Activated T-helper 1 cell treated with anti-CD3 and anti-CD28 coated beads, Interleukin-12 subunit alpha, Interleukin-12 subunit beta, Interleukin-2, Interleukin-4 antibody, amounts not matched to agents 30 ng/mL and 10 ng/mL and 1 ng/mL, durations not matched to agents 14 hours and 24 hours and 36 hours (primary cell): ENCODE measurements at places on chromosomes 7 and 10. TPM values are rescaled to one million over a fixed set of nuclear protein-coding genes. Genes with fewer than 3 reads are reported as not detected.

DNA sequence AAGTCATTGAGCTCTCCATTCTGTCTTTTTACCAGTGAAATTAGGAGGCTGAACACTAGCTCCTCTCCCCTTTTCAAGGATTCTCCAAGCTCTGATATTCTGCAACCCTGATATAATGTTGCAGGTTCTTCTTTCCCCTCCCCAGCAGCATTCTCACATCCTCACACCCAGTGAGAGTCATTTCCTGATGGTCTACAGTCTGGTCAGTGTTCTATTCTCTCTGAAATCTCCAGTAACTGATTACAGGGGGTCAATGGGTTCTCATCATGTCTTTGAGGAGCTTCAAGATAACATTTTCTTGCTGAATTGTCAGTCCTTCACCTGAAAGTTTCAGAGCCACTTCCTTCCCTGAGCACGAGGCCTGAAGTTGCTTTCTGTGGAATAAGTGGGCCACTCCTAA, 299.4 kb downstream of the PTEN start:
- DNase-seq, result no peak

- DNase-seq, result no peak
Measured at GRCh38 chr10:84244651-84245270, at the start of gene RGR. RGR (plus strand) TSS chr10:84245053; CDS start chr10:84245091, 38 bp downstream.

DNA sequence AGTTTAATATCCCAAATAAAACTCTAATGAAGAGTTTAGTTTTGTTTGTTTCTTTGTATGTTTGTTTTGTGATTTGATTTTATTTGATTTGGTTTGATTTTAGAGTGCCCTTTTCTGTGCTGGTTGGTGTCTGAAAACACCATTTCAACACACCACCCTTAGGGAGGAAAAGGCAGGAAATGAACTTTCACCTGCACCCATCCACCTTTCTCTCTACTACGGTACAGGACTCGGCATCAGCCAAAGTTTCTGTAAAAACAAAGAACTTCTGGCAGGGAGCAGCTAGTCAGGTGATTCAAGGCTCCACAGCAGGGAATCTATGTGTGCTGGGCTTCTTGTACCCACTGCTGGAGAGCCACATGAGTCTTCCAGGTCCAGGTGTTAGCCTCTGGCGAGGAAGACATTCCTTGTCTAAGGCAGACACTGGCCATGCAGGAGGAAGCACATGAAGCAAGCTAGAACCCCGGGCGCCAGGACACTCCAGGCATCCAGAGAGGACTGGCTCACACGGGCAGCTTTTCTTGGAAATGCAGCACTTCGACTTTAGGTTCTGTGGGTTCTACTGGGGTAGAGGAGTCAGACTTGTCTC, 22.1 kb upstream of the STK17A start:
- no peak for DNase-seq

DNA sequence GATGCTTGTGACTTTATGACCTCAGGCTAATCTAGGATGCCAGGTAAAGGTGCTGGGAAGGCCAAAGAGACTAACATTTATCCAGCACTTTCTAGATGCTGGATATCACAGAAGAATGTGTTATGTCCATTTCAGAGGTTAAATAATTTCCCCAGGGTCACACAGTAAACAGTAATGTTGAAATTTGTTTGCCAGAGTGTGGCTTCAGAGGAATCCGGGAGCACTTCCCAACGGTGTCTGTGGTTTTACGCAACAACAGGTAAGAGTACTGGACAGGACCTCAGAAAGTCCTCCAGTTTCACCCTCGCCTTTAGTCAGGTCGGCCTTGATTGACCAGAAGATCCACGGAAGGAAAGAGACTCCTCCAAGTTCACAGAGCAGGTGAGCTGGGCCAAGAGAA, 1.7 kb downstream of the SHTN1 start:
- no peak for DNase-seq

DNA sequence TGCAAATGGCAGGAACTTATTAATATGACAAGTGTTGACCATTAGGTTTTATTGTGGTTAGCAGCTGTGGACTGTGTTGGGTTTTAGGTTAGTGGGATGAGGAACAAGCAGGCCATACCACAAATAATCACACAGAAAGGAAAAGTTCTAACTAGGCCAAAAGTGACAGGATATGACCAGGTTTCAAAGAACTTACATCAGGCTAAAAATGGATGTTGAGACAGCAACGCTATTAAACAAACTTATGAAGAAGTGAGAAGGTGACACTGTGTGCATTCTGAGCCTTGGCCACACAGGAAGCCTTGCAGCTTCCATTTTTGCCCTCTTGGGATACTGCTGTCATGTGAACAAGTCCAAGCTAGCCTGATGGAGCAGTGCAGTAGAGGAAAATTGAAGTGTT, 568.8 kb downstream of the HTR7 start:
- DNase-seq, result no peak

- no peak for DNase-seq
Measured at GRCh38 chr7:27241189-27242056, 1.2 kb upstream of the EVX1 start.

The ADAM12 gene
- total RNA-seq, result not detected in 2 replicates

- DNase-seq, result no peak
Measured at GRCh38 chr10:87734987-87735827, 75.5 kb downstream of the PAPSS2 start.

GRCh38 chr7:90383422-90383821, 19.8 kb upstream of the CLDN12 start:
- no peak for DNase-seq

- DNase-seq, result no peak
Measured at GRCh38 chr10:97687785-97688781, 1.0 kb upstream of the AVPI1 start.

- no peak for DNase-seq
Measured at GRCh38 chr7:92137557-92137956, 3.3 kb upstream of the CYP51A1 start.

GRCh38 chr7:7769710-7770627, 51.6 kb upstream of the RPA3 start:
- DNase-seq, result no peak

The IFIT3 gene
- 0.83 and 0.91 TPM in 2 replicates for total RNA-seq

The SPAM1 gene
- not detected in 2 replicates for total RNA-seq

DNA sequence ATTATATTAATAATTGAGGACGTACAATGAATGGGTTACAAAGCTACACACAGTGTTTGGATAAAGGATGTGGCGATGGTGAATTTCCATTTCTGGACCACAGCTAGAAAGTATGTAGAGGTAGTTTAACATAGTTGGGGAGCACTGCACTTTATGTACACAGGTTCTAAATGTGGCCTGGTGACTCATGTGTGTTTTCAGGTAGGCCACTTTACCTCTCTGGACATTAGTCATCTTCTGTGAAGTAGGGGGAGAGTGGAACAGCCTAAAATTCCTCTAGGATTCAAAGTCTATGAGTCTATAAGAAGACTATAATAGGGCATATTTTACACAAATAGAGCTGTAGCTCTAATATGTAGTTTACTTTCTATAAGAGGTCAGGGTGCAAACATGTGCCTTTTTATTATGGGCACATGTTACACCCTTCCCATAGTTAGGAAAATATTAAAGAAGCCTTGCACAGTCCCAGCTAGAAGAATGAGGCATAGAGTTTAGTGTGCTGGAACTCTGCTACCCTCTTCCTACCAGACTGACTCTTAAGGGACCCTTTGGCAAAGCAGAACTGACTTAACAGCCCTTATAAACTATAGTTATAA, 594.9 kb downstream of the LRMDA start:
- no peak for DNase-seq

- DNase-seq, result no peak
Measured at GRCh38 chr10:3104251-3104918, 37.0 kb downstream of the PFKP start.

The DLX6 gene
- total RNA-seq, result not detected in 2 replicates

DNA sequence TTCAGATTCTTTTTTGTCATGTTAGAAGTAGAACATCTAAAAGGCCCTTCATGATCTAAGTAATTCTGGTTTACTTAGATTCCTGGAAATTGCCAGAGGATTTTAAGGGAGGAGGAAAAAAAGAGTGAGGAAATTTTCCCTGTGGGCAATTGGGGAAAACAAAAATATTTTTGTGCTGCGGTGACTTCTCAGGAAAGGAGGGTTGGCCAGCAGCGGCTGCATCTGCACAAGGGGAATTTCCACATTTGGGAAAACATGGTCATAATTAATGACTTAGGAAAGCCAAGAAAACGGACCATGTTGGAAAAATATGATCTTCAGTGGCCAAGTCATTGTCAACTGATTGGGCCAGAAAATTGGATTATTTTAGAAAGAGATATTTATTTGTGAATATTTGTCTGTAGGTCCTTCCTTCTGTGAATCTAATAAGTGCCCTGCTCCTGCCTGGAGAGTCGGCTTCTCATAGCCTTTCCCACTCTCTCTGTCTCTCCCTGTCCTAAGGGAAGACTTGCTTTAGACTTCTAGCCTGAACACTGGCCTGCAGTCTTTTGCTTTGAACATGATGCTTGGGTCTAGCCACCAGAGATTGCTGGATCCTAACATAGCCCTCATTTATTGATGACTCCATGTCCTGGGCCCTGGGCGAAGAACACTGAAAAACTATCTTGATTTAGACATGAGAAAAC, 124.2 kb upstream of the MKLN1 start:
- DNase-seq, result no peak

GRCh38 chr7:99918959-99919813, at the start of gene TRIM4:
TRIM4 (minus strand) TSS chr7:99919530; CDS start chr7:99919401, 129 bp downstream.
- peak; percentile 92 for DNase-seq

The LAMB1 gene
- total RNA-seq, result not detected in 2 replicates

The CASTOR2 gene
- 6.3 and 6.4 TPM in 2 replicates for total RNA-seq

- DNase-seq, result no peak
Measured at GRCh38 chr7:30273552-30273951, 10.8 kb upstream of the ZNRF2 start.

DNA sequence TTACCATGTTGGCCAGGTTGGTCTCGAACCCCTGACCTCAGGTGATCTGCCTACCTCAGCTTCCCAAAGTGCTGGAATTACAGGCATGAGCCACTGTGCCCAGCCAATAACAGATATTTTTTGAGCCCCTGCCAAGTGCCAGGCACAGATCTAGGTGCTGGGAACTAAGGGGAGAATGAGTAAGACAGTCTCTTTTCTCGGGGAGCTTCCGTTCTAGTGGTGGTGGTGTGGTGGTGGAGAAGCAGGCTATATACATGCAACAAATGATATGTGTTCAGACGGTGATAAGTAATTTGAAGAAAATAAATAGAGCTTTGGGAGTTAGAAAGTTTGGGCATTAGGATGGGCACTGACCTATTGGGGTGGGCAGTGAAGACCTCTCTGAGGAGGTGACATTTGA, 76.7 kb upstream of the VKORC1L1 start:
- no peak for DNase-seq

The RNF32 gene
- total RNA-seq, result 2.1 and 2.2 TPM in 2 replicates

- no peak for DNase-seq
Measured at GRCh38 chr10:27620430-27621397, 116.6 kb downstream of the RAB18 start.

GRCh38 chr7:117220836-117221235, 102.0 kb downstream of the WNT2 start:
- no peak for DNase-seq

DNA sequence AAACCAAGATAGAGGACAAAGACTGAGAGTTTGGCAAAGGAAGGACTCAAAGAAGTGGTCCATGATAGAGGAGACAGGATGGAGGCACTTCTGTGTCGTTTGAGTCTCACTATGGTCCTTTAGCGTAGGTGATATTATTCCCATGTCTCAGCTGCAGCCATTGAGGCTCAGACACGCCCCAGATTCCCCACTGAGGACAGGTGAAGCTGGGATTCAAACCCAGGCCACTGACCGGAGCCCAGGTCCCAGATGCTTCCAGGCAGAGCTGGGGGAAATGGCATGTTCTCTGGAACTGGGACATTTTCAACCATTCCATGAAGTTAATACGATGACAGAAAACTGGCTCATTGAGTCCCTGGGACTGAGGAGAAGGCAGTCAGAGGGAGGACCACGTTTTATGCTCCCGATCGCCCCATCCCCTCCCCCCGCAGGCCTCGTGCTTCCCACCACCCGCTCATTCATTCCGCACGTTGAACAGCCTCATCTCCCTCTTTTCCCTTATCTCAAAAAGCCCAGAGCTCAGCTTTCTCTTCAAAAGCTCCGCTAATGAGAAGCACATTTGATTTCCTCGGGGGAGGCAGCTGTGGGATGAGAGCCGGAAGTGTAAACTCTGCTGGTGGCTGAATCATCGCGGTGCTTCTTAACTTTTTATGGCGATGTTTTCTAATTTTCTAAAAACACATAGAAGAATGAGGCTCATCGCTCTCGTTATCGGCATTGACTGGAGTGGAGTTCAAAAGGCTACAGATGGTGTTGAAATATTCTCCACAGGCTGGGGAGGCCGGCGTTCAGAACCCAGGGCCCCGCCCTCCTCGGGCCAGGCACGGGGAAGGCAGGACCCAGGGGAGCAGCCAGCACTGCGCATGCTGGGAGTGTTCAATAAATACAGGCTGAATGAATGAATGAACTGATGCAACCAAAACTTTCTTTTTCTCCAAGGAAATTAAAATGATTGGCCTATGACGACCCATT, 64.0 kb downstream of the OAT start:
- DNase-seq, result no peak
